ENCODE measurements at places on chromosomes 16 and 17.

GRCh38 chr17:30576326-30576861 lies 99.2 kb downstream of the GOSR1 start:
- no peak for DNase-seq

DNA sequence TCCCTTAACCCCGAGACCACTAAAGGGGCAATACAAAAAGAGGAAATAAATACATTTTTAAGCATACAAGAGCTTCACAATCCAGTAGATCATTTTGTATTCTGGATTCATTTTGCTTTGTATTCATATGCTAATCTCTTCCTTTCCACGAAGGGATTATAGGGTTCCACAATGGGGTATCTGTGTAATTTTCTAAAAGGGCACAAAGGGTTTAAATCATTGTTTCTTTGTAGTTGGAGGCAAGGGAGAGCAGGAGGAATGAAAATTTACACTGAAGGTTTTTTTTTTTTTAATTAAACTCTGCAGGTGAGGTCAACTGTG lies 592 bp upstream of the NUFIP2 start:
- DNase-seq = no peak

DNA sequence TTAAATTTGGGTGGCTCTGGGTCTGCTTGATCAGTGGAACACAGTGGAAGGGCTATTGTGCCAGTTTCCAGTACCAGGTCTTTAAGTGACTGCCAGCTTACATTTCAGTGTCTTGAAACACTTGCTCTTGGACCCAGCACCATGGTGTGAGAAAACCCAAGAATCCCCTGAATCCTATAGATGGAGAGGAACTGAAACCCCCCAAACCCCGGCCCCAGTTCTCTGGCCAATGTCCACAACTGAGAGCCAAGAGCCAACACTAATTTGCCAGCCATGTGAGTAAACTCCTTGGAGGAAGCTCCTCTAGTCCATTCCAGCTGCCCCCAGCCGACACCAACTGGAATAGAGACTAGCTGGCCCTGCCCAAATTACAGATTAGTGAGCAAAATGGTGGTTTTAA lies 2.4 kb upstream of the ARL2BP start:
- no peak for DNase-seq

GRCh38 chr16:57013902-57014301 lies 24.5 kb downstream of the NLRC5 start:
- no peak for DNase-seq

DNA sequence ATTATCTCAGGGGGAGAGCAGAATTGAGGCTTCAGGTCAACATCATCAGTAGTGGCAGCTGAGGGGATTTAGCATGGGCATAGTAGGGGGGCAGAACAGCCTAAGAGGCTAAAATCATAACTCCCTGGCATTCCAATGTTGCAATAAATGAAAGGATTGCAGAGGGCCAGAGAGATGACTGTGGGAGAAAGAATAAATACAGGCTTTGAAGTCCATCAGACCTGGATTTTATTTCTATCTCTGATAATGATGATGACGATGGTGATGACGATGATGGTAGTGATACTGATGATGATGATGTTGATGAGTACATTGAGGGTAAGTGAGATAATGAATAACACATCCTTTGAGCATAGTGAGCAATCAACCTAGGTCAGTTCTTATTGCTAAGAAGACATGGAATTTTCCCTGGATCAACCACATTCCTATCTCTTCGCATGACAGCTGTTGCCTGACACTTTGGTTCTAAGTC lies 107.4 kb upstream of the CDH11 start:
- DNase-seq = no peak

DNA sequence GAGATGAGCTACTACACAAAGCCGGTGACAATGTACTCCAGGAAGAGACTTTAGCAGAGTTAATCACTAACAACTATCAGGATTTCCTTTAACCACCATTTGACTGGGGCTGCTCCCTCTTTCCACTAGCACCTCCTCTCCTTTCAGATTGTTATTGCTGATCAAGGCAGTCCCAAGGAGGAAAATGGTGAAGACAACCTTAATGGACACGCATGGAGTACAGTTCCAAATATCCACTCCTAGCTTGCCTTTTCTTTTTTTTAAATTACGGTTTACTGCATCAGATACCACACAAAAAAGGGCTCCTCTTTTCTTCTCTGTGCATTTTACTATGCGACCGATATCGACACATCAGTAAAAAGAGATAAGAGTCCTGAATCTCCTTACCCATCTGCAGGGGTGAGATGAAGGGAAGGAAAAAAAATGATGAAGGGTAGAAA lies 30.9 kb downstream of the FAM222B start:
- DNase-seq = no peak

DNA sequence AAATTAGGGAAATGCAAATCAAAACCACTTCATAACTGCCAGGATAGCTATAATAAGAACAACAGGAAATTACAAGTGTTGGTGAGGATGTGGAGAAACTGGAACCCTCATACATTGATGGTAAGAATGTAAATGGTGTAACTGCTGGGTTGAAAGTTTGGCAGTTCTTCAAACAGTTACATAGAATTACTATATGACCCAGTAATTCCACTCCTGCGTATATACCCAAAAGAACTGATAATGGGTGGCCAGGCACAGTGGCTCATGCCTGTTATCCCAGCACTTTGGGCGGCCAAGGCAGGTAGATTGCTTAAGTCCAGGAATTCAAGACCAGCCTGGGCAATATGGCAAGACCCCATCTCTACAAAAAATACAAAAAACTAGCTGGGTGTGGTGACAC lies 4.5 kb upstream of the CMTM4 start:
- DNase-seq = no peak

- no peak for DNase-seq
Measured at GRCh38 chr16:25079637-25080378, 31.7 kb upstream of the LCMT1 start.

- no peak for DNase-seq
Measured at GRCh38 chr16:14475370-14476139, 154.5 kb downstream of the PARN start.

DNA sequence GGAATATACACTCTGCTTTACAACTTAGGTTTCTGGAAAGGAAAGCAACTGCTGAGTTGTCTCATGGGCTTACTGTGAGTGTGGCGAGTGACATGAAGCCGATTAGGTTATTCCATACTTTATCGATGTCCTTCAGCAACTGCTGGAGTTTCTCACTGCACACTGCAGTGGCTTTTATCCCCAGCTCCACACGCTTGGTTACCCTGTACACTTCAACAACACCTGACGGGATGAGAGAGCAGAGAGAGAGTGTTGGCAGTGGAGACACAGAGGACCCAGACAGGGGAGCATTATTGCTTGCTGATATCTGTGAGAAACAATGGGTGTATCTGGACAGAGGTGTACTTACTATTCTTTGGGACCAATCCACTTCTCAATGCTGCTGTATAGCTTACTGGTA lies 46.2 kb downstream of the DUSP14 start:
- DNase-seq = no peak

DNA sequence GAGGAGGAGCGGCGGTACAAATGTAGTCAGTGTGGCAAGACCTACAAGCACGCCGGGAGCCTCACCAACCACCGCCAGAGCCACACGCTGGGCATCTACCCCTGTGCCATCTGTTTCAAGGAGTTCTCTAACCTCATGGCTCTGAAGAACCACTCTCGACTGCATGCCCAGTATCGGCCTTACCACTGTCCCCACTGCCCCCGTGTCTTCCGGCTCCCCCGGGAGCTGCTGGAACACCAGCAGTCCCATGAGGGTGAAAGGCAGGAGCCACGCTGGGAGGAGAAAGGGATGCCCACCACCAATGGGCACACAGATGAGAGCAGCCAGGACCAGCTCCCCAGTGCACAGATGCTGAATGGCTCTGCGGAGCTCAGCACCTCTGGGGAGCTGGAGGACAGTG lies 2.8 kb downstream of the ZNF646 start:
- DNase-seq = no peak

DNA sequence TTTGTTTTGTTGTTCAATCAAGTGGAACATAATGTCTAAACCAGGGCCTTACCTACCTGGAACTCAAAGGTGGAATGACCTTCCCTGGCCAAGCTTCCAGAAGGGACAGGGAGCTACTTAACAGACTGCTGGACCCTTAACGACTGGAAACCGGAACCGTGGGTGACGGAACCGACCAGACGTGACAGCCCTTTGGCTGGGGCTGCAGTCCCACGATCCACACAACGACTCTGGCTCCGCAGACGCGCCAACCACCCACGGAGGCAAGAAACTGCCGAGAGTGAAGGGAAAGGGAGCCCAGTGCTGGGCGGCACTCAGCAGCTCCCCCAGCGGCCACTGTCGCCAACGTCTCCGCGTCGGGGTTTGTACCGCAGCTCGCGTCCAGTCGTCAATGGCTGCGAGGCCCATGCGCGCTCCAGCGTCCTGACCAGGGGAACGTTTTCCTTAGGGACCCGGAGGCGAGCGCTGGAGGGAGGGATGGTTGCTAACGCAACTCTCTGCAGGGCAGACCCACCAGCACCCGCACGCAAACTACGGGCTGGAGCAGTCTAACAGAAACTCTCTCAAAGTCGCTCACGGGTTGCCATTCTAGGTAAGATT lies 5.5 kb upstream of the KIF22 start:
- DNase-seq = no peak

DNA sequence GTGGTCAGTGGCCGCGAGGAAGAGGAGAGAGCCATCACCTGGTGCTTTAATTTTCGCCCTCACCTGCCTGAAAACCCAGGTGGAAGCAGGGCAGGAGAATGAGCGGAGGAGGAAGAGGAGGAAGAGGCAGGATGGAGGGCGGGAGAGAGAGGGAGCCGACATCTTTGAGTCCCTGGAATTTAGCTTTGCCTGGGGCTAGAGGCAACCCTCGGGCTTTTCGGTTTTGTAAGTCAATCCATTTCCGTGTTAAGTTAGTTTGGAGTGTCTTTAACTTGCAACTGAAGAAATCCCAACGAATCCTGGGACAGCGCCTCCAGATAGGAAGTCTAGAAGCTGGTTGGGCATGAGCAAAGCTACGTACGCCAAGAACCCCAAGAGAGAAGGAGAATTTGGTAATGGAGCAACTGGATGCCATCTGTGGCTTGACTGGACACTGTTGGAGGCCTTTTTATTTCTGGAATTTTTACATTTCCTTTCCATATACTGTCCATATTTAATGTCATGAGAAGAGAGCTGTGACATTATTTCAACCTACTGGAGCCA lies 36.9 kb upstream of the ATP2A3 start:
- DNase-seq = no peak

DNA sequence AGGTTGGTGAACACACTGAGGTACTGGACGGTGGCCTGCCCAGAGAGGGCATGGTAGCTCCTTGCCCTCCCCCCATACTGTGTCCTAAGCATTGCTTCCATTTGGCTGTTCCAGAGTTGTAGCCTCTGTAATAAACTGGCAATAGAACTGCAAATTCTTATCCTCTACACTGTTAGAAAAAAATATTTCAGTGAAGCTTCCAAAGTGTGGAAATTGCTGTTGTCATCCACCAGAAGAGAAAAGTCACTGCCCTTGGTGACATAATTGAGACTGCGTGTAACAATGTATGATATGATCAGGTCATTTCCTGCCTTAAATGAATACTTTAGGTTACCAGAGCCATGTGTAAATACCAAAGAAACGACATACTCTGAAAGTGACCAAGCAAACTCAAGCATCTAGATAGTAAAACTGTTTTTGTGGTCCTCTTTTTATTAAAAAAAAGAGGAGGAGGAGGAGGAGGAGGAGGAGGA lies 65.9 kb downstream of the CEP95 start:
- DNase-seq = no peak

GRCh38 chr17:8953156-8953885 lies 12.2 kb downstream of the PIK3R5 start:
- no peak for DNase-seq

DNA sequence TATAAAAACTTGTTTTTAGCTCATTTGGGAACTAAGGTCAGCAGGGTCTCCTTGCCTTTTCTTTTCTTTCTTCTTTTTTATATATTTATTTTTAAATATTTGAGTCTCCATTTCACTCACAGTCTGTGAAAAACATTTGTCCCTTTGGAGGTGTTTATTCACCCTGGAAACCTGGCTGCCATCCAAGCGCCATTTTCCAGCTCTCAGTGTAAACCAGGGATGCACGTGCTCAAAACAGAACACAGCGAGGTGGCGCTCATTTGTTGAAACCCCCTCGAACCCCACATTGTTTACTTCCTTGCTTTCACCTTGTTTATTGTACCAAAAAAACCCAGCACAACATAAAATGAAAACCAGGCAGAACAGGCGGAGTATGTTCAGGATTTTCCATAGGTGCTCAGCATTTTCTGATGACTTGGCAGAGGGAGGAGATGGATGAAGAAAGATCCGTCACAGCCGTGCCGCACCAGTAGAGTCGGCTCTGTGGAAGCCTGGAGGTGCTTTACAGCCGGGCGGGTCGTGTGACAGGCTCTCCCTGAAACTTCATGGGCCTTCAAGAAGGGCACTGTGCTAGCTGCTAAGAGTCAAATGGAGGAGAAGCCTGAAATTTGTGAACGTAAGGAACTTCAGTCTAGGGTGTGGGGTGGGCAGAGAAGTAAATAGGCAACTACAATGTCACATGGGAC lies 284.4 kb downstream of the FOXL1 start:
- DNase-seq = no peak

- no peak for DNase-seq
Measured at GRCh38 chr16:20612551-20613480, 36.6 kb upstream of the ACSM2B start.

GRCh38 chr17:44334727-44335126 lies 10.1 kb upstream of the SLC25A39 start:
- DNase-seq = no peak

- DNase-seq = no peak
Measured at GRCh38 chr16:88910284-88911135, 44.0 kb upstream of the PABPN1L start.

- no peak for DNase-seq
Measured at GRCh38 chr17:63718988-63719387, 19.1 kb upstream of the LIMD2 start.

- no peak for DNase-seq
Measured at GRCh38 chr17:32123782-32124181, 18.5 kb upstream of the RHOT1 start.

GRCh38 chr16:2715966-2716885 lies 3.8 kb downstream of the PRSS27 start:
- no peak for DNase-seq

DNA sequence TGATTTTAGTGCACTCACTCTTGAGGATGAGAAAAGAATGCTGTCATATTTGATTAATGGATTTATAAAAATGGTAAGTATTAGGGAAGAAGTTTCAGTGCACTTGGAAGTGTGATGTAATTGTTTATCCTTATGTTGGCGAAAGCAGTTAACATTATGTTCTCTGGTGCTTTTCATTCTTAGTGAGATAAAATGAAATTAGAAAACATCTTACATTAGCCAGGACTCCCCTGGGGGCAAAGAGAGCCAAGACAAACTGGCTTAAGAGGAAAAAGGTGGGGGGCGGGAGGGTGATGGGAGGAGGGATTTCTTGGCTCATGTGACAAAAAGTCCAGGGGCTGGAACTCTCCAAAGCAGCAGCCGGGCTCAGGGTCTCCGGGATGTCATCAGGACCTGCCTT lies 73.2 kb downstream of the KNOP1 start:
- no peak for DNase-seq

DNA sequence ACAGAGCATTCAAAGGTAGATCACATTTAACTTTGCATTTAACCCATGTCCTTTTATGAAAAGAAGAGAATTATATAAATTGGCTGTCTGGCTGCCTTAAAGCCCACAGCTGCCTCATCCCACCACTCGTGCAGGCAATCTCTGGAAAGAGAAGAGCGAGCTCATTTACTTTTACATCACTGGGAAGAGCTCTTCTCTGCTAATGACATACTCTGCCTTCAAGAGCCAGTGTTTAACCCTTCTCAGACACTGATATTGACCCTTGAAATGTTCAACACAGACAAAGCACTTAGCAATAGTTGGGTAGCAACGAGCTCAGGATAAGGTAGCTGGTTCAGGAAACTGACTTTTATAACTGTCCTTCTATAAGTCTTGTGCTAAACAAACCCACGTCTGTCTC lies 6.8 kb downstream of the KRT38 start:
- no peak for DNase-seq

Measured in astrocyte of the cerebellum (primary cell).